ENCODE measurements at places on chromosomes 12 and 14. TPM values are rescaled to one million over a fixed set of nuclear protein-coding genes. Genes with fewer than 3 reads are reported as not detected.

Gene GLIPR1L1
- 0.65 TPM for polyA plus RNA-seq

Gene CMA1
- polyA plus RNA-seq: 0.16 TPM

Gene WSCD2
- polyA plus RNA-seq: 10.4 TPM

Gene KRT72
- 0.08 TPM for polyA plus RNA-seq

Gene MAP3K9
- 5.4 TPM for polyA plus RNA-seq

Gene PDE3A
- 21.2 TPM for polyA plus RNA-seq

Gene MYF5
- polyA plus RNA-seq: not detected

Gene PTPRB
- polyA plus RNA-seq: 15.9 TPM
